Dorsolateral prefrontal cortex (tissue), 122 donors: ENCODE measurements at places on chromosomes 5 and 9.

DNA sequence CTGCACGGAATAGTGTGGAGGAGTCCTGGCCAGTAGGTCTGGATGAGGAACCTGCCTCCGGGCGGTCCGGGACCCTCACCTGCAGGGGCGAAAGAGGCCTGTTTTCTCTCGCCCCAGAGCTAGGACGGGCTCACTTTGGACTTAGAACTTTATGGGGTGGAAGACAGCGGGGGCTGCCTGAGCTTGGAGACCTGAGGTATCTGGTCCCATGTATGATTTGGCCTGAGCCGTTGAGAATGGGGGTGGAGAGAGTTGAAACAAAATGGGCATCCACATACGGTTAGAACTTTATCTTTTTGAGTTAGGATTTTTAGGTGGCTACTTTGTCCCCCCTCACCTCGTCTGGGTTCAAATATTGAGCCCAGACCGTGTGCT, 681 bp upstream of the ETF1 start:
- no peak for DNase-seq

- peak; percentile 88 for DNase-seq
Observed at GRCh38 chr5:151659001-151659754, 27.5 kb downstream of the SPARC start.

DNA sequence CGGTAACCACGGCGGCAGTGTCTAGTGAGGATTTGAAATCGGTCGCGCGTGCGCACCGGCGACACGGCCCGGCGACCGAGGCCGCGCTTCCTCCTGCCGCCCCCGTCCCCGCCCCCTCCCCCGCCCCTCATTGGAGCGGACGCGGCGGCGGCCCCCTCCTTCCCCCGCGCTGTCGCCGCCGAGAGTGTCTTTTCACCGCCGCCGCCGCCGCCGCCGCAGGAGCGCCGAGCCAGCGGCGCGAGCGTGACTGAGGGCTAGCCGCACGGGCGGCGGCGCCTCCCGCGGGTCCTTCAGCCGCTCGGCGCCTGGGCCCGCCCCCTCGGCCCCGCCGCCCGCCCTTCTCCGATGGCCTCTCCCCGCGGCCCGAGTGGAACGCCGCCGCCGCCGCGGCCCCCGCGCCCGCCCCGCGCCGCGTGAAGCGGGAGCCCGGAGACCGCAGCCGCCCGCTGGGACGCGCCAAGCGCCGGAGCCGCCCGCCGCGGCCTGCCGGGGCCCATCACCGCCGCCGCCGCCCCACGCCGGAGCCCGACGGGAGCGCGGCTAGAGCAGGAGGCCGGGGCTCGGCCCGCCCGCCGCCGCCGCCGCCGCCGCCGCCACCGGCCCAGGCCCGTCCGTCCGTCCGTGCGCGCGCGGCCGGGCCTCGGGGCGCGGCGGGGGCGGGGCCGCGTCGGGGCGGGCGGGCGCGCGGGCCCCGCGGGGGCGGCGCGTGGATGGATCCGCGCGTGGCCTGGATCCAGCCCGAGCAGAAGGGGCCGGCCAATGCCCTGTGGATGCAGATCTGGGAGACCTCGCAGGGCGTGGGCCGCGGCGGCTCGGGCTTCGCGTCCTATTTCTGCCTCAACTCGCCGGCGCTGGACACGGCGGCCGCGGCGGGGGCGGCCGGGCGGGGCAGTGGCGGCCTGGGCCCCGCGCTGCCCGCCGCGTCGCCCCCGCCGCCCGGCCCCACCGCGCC, at the start of gene TENT4A:
Gene TENT4A (plus strand): TSS at position 159 of the 952 bp plus-strand sequence. CDS start 552 bp downstream, at position 711.
- DNase-seq: no peak

DNA sequence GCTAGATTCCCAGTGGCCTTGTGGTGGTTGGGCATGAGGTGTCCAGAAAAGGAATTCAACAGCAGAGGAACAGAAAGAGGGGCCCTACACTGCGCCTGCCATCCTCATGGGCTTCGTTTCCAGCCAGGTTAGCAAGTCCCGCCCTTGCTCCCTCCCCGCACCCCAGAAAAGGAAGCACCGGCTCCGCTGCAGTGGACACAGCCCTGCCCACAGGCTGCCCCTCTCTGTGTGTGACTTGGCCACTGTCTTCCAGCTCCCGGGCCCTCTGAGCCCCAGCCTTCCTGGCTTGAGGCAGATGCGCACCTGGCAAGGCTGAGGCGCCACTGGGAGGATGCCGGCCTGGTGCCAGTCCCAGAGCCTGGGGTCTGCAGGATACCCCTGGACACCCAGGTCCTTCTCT, 305.0 kb upstream of the IRX4 start:
- DNase-seq: peak; percentile 29

- DNase-seq: no peak
Observed at GRCh38 chr9:136322756-136323330, 4.5 kb upstream of the GPSM1 start.
